NCI-H146 (cell line): ENCODE measurements at places on chromosomes 7 and 10.

DNA sequence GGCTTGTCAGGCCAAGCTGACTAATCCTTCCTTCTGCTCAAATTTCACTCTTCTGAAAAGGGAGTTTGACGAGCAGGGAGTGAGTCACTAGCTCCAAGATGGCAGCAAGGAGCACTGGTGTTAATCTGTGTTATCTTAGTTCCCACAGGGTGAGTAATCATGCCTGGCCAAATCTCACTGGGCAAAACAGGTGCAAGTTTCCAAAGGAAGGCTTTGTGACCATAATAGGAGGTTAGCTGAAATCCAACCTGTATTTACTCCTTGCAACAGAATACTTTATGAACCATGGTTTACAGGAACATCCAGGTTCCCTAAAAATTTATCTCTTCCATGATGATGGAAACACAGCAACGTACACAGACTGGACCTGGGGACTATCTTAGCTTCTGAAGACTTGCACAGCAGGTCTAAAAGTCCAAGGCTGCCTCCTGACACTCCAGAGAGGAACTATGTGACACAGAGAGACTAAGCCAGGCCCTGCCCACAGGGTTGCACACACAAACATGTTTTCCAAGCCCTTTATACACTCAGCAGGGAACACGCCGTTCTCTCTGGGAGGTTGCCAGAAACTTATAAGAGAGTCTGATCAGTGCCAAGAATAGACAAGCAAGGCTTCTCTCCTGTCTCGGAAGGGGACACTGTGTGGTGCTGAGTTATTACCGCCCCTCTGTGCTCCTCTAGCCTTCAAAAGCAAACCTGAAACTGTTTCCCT is 46.3 kb downstream of the PDK4 start:
- peak; percentile 66 for DNase-seq

DNA sequence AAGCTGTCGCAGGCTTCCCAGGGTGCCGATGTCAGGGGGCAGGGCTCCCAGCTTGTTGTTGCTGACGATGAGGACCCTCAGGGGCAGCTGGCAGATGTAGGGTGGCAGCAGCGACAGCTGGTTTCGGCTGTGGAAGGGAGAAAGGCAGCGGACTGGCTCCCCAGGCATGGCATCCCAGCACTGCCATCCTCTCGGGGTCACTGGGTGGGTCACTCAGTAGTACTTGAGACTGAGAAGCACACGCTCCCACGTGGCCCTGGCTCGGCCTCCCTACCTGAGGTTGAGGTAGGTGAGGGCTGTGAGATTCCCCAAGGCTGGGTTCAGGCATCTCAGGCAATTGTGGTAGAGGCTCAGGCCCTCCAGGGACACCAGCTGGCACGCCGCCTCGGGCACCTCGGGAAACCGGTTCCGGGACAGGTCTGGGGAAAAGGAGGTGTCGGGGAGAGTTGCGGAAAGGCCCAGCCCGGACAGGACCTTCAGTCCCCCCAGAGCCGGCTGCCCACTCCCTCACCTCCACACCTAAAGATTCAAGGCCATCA is 3.8 kb downstream of the LRCH4 start:
- no peak for DNase-seq

GRCh38 chr7:35250452-35250851 is 3.4 kb downstream of the TBX20 start:
- DNase-seq: no peak

GRCh38 chr10:122549636-122550035 is 10.9 kb upstream of the DMBT1 start:
- DNase-seq: no peak

DNA sequence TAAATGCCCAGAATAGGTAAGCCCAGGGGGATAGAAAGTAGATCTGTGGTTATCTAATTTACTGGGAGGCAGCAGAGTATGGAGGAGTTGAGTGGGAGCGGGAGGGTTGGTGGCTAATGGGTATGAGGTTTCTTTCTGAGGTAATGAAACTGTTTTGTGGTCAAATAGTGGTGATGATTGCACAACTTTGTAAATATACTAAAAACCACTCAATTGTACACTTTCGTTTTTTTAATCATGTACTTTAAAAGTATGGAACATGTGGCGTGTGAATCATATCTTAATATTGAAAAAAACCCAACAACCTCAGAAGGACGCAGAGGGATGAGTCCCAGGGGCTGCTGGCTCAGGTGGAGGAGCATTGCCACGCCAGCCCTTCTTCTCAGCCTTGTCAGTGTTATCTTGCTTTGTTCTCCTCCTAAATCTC is 118.1 kb downstream of the WDR11 start:
- DNase-seq: no peak

DNA sequence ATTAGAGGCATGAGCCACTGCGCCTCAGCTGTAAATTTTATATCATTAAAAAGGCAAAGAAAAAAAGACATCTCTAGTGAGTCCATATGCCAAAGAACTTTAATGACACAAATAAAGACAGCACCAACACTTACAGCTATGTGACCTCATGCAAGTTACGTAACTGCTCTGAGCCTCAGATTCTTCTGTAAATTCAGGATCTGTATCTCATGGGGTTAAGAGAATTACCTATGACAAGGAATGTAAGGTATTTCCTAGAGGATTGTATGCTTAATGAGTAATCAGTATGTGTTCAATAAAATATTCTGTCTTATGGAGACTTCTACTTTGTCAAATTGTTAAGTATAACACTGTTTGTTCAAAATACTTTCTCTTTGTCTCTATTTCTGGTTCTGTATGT is 274.0 kb upstream of the GLI3 start:
- DNase-seq: no peak

DNA sequence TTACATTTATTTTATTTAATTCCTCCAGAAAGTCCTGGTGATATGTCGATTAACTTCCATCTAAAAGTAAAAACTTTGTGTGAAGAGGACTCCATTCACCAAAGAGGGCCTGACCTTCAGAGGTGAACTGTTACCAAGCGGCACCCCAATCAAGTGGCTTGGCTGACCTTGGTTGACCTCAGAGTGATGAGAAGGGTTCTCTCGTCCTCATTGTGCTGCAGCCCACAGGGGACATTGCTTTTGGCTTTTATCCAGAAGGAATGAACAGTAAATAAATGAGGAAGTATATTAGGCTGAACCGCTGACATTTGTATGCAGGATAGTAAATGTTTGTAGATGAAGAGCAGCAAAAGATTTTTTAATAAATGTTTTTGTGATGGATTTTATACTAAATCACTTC is 172.4 kb upstream of the MKI67 start:
- DNase-seq: no peak

DNA sequence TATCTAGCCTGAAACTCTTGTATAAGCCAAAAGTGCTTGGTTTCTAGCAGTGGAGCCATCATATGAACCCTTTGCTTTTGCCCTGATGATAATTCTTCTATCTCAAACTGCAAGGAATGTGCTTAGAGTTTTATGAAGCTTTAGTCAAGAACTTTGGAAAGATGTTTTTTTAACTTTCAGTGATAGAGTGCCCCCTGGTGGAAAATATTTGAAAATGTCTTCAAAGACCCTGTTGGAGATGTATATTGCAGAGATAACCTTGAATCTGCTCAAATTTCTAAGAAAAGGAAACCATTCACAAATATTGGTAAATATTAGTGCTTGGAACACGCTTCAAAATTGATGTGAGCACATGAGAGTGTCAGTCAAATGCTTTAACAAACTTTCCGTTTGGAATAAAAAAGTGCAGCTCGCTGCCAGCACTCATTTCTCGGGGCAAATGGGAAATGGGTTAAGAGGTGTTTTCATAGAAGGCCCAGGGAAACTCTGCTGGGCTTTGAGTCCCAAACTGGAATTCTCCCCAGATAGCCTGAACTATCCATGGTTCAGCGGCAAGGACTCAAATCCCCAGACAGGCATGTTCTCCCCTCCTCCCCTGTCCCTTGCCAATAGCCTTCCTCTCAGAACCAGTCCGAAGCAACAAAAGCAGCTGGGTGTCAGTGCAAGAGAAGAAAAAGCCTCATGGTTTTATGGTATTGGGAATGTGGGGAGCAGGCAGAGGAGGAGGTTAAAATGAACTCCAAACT is 129.3 kb downstream of the MYOF start:
- DNase-seq: peak; percentile 38

DNA sequence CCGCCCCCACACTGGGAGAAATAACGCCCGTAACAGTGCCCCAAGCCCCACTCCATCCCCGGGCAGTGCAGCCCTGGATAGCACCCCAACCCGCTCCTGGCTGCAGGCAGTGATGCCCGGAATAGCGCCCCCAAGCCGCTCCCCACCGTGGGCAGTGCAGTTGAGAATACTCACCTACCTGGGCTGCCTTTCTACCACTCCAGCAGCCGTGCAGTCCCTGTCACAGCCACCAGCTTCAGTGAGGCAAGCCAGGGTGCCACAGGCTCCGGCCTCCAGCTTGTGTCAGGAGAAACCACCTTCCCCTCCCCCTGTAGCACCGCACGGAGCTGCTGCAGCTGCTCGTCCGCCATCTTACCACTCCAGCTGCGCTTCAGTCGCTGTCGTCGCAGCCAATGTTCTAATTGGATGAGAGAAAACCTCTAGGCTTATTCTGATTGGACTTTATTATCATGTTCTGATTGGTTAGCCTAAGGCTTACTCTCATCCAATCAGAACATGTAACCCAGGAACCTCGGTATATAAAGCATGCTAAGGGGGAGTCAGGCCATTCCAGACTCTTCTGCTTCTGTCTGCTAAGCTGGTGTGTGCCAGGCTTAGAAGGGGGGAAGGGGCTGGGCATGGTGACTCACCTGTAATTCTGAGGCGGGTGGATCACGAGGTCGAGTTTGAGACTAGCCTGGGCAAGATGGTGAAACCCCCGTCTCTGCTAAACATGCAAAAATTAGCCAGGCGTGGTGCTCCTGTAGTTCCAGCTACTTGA is 53.2 kb upstream of the ZNF33B start:
- DNase-seq: peak; percentile 96

GRCh38 chr10:33715303-33715975 is 381.0 kb upstream of the NRP1 start:
- no peak for DNase-seq

GRCh38 chr10:92848441-92849233 is at the start of gene EXOC6:
TSS of gene EXOC6 (plus strand) at chr10:92848520. CDS start at chr10:92848534, 14 bp downstream.
- DNase-seq: peak; percentile 90

- no peak for DNase-seq
Observed at GRCh38 chr10:126833542-126833941, 71.7 kb upstream of the DOCK1 start.

DNA sequence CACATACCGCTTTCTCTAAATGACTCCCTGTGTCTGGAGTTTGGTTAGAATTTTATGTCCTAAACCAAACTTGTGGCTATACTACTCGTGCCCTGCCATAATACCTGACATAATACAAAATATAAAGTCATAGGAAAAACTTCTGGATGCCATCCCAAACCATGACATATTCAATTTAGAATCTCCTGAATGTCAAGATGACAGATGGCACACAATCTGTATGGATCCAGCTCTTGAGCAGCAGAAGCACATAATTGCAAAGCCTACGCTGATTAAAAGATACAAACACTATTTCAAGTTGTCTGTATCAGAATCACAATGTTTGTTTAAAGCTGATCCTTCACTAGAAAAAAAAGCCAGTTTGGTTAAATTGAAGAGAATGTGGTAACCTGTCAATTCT is 22.4 kb upstream of the CDC14C start:
- no peak for DNase-seq
